ENCODE measurements at places on chromosomes 2 and 18.
A peak's percentile ranks its signal among the peaks of the same experiment; 100 is the strongest.

GRCh38 chr2:230924470-230925341 is at the start of gene GPR55:
GPR55 (minus strand) TSS chr2:230925242; CDS start chr2:230910962, 14,280 bp downstream.
- no peak for DNase-seq

- no peak for DNase-seq
These were observed 102.5 kb upstream of the SLC35G4 start for GRCh38 chr18:11506856-11507255.

DNA sequence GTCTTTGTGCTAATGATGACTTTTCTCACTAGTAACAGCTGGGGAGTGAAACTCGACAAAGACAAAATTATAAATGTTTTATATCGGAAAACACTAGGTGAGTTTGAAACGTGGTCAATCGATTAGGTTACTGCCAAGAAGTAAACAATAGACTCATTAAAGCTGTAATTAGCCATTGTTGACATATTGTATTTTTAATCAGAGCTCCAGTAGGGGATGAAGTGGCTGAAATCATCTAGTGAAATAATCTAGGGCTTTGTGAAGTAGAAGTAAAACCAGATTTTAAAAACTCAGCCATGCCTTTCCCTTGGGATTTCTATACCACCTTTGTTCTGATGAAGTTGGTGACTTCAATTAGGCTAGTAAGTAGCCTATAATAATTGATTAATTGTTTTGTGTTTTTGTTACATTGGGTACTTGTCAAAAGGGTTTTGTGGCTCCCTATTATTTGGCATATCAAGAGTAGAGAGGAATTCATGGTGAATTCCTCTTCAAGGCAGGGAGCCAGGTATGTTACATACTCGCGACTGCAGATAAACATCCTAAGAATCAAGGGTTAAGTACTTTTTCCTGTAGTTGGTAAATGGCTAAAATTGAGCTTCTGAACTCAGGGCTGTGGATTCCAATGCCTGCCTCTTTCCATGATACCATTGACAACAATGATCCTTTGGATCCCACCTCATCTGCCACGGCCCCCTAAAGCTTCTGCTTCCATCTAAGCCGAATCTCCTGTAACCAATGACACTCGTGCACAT is 31.6 kb downstream of the RAB27B start:
- no peak for DNase-seq

DNA sequence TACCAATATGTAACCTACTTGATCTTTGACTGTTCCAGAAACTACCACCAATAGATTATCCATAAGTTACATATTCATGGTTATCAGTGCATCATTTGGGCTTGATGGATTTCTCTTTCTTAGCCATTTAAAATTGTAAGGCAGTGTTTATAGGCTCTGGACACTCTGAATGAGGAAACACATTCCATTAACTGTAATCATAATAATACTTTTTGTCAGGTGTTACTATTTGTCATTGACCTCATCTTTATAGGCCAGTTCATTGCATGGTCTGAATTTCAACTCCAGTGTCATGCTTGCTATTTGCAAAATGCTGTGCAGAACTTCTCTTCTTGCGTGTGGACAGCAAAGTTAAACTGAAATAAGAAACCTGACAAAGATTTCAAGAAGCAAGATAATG is 1340.2 kb upstream of the ZEB2 start:
- DNase-seq, result no peak

DNA sequence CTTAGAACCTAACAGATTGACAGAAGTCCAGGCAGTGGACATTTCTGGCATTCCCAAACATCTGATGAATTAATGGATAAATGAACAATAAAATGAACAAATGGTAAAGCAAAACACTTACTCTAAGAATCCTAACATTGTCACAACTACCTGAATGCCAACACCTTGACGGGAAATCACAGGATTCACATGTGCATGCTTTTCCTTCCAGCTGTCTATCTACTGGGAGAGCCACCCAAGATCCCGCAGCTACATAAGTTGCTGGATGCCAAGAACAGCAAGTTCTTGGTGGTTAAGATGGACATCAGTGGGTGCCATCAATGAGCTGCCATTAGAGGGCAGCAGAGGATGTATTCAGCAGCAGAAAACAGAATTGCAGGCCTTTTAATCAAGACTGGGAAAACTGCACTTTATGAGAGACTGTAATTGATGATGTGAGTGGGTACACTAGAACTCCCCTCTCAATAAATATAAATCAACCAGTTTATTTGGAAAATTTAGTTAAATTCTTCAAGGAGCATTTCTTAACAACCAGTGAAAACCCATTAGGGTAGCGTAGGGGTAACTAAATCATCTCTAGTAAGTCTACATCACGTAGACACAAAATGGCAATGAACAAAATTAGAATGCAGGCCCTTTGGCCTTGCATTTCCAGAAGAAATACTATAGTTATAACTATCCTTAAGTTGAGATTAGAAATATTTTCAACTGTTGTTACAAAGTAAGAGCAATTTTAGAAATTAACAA is 45.6 kb downstream of the SESTD1 start:
- peak; percentile 57 for DNase-seq

- DNase-seq, result peak; percentile 50
These were observed 29.7 kb downstream of the NOL10 start for GRCh38 chr2:10659898-10660568.

DNA sequence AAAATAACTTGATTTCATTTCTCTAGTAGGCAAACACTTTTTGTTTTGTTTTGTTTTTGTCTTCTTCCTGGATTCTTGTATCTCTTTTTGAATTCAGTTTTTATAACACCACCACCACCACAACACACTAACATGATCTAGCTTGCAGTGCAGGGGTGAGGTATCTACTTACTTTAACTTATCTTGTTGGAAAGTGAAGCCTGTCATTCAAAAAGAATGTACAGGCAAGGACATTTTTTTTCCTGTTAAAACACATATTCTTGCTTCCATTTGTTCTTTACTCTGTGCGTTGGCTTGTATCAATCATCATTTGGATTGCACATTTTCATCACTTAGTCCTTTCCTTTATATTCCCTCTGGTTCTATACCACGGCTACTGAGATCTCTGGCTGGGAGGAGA is 824.2 kb downstream of the PLCL1 start:
- no peak for DNase-seq
